ENCODE measurements at places on chromosomes 3 and 15. TPM values are rescaled to one million over a fixed set of nuclear protein-coding genes. Genes with fewer than 3 reads are reported as not detected.

IL17RE gene
- polyA plus RNA-seq = 0.65 TPM

CCDC54 gene
- not detected for polyA plus RNA-seq

WDR82 gene
- 143 TPM for polyA plus RNA-seq

NR1I2 gene
- polyA plus RNA-seq = 0.40 TPM

LEKR1 gene
- polyA plus RNA-seq = 0.53 TPM

PEAK1 gene
- polyA plus RNA-seq = 2.2 TPM

LINGO1 gene
- not detected for polyA plus RNA-seq

ATP13A5 gene
- not detected for polyA plus RNA-seq

GLDN gene
- polyA plus RNA-seq = not detected

TM4SF18 gene
- polyA plus RNA-seq = not detected

CYP19A1 gene
- not detected for polyA plus RNA-seq

ALS2CL gene
- 3.2 TPM for polyA plus RNA-seq

GPR160 gene
- polyA plus RNA-seq = 11.7 TPM

RAD18 gene
- polyA plus RNA-seq = 13.8 TPM

ASB14 gene
- polyA plus RNA-seq = 0.29 TPM

SAMD7 gene
- not detected for polyA plus RNA-seq

Data from CD4-positive, alpha-beta memory T cell (primary cell).